ENCODE measurements at places on chromosomes 3 and 15.

DNA sequence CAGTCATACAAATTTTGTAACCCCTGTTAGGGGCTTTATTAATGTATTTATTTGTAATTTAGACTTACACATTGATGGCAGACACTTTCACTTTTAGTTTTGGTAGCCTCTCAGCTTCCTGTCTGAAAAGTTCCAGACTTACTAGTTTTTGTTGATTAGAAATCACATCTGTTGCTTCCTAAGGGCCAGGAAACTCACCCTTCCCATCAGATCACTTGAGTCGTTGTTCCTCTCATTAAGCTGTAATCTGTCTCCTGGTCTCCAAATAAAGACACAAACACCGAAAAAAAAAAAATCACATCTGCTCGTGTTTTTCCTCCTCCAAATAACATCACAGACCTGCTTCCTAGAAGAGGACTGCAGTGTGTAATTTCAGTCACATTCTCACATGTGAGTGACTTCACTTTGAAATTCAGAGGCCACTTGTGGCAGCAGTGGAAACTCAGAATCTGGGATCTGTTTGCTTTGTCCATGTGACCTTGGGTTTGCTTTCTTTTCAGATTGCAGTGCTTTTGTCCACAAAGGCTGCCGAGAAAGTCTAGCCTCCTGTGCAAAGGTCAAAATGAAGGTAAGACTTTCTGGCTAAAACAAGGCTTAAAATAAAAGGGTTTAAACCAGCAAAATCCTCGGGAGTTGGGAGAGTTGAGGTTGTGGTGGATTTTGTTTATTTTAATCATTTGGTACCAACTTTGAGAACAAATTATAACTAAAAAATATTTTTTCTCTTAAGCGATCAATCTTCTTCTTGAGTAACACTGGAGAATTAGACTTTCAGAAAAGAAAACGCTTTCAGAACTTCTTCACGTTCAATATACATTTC lies 87.0 kb downstream of the KLHL25 start:
- no peak for DNase-seq

DNA sequence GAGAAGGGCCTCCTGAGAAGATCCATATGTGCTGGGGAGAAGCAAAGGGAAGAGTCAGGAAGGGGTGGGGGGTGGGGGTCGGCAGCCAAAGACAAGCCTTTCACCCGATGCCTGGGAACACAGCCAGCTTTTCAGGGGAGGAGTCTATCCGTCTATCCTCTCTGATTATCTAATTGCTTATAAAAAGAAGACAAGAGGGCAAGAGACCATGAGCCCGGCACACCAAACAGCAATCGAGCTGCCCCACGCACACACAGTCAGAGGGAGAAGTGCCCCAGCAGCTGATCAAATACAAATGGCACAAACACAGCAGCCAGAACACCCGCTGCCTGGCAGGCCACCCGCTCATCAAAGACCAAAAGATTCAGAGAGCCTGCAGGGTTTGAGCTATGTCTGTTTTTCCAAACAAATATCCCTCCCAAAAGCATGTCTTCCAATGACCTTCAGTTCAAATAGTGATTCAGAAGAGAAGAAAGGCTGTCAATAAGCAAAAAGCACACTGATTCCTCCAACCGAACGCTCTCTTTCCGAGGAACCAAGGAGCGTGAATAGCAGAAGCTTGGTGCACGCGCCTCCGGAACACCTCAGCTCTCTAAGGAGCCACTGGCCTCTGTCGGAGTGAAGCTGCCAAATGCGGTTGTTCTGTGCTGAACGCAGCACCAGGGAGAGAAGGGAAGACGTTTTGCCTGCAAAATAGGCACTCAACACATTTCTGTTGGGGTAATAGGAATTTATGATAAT lies 419.2 kb downstream of the OCA2 start:
- no peak for DNase-seq

GRCh38 chr3:15846606-15847005 lies 48.8 kb upstream of the ANKRD28 start:
- DNase-seq: no peak

- DNase-seq: no peak
Observed at GRCh38 chr3:40877631-40878463, 321.5 kb upstream of the CTNNB1 start.

GRCh38 chr15:52797625-52798501 lies 7.7 kb upstream of the ONECUT1 start:
- no peak for DNase-seq

DNA sequence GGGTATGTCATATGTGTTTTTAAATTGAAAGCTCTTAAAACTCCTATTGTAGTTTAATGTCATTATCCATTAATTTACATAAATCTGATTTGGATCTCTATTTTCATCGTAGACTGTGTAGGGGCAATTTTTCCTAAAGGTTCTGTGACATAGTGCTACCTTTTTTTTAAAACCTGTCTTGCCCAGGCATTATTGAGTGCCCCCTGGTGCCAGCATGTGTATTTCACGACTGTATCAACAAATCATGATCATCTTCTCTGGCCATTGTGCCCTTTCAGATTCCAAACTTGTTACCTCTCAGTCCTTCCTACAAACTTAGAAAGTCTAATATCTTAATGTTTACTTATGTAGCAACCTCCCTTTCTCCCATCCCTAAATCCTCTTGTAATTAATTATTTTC lies 97.2 kb upstream of the FLNB start:
- DNase-seq: no peak

- DNase-seq: no peak
Observed at GRCh38 chr3:165462636-165463334, 266.6 kb upstream of the SLITRK3 start.

- no peak for DNase-seq
Observed at GRCh38 chr15:76349301-76350070, 12.9 kb downstream of the ISL2 start.

Data from cortex of kidney (tissue), 1 donor.